T-helper 2 cell treated with Interferon-gamma antibody and Interleukin-4, amounts not matched to agents 5 μg/mL and 100 μg/mL, for 36 hours (primary cell): ENCODE measurements at places on chromosomes 4 and X.

DNA sequence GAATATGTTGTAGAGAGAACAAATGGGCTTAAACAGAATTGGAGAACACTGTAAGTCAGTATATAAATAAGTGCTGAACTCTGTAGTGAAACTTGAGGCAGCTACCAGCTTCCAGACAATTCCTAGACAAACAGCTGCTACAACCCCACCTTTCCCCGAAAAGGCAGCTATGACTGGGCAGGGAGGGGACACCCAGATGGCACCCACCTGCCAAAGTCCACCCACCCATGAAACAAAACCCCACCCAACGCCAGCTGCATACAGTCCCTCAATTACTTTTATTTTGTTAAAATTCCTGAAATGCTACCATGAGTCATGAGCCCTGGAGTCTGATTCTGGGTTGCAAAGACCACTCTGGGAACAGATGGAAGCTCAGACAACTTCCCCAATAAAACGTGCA lies 24.4 kb downstream of the RELL1 start:
- DNase-seq = no peak

- DNase-seq = no peak
These were observed 8.8 kb downstream of the CHST7 start for GRCh38 chrX:46582325-46582724.

DNA sequence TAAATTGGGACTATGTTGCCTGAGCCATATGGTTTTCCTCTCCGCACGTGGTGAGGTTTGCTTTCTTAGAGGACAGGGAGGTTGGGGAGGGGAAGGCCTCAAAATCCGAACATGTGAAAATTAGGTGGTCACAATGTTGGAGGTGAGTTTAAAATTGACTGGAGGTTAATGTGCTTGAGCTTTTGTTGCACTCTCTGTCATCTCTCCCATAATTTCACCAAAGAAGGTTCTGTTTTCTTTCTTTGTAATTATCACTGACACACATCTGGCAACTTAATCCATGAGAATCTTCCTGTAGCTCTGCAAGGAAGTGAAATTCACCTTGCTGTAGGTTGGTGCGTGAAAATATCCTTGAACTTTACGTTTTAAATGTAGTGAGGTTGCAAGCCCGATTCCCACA lies 225.5 kb downstream of the PDGFC start:
- no peak for DNase-seq

DNA sequence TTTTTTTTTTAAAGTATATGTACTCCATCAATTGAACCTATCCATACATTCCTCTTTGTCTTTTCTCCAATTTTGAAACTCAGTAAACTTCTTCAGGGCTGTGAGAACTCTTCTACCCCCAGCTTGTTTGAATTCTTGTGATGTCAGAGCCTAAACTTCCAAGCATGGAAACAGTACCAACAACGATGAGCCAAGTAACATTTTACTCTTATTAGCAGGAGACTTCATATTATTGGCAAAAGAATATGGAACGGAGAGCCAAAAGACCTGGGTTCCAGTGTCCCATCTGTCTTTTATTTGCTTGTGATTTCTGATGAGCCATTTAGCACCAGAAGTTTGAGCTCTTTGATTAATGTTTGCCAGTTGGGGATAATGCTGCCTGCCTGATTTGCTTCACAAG lies 5.3 kb downstream of the DIAPH2 start:
- DNase-seq = no peak

DNA sequence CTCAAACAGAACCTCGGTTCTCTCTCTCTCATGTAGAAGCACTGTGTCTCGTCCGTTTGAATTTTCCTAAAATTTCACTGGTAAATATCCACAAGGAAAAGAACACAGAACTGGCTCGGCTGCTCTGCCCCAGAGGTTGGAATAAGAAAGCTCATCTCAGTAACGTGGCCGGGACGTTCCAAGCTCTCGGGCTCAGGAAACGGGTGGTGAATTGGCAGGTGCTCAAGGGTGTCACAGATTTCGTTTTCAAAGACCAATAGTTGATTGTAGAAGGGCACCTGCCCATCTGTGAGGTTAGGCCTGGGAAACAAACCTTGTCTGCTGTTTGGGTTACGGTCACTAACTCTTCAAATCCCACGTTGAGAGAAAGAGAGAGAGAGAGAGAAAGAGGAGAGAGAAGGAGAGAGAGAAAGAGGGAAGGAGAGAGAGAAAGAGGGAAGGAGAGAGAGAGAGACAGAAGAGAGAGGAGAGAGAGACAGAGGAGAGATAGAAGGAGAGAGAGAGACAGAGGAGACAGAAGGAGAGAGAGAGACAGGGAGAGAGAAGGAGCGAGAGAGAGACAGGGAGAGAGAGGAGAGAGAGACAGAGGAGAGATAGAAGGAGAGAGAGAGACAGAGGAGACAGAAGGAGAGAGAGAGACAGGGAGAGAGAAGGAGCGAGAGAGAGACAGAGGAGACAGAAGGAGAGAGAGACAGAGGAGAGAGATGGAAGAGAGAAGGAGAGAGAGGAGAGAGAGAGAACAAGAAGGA lies 106.6 kb downstream of the CRLF2 start:
- no peak for DNase-seq

- no peak for DNase-seq
These were observed 172.2 kb upstream of the TLL1 start for GRCh38 chr4:165700855-165701254.

- DNase-seq = no peak
These were observed 23.4 kb downstream of the TMEM164 start for GRCh38 chrX:110026099-110026844.

GRCh38 chr4:14392378-14392777 lies 609.9 kb upstream of the CPEB2 start:
- DNase-seq = no peak

- no peak for DNase-seq
These were observed 121.1 kb upstream of the NDST4 start for GRCh38 chr4:115234405-115235093.

GRCh38 chrX:1659664-1660461 lies 45.0 kb downstream of the ASMT start:
- no peak for DNase-seq

GRCh38 chr4:7066493-7066892 lies 1.4 kb downstream of the GRPEL1 start:
- no peak for DNase-seq

DNA sequence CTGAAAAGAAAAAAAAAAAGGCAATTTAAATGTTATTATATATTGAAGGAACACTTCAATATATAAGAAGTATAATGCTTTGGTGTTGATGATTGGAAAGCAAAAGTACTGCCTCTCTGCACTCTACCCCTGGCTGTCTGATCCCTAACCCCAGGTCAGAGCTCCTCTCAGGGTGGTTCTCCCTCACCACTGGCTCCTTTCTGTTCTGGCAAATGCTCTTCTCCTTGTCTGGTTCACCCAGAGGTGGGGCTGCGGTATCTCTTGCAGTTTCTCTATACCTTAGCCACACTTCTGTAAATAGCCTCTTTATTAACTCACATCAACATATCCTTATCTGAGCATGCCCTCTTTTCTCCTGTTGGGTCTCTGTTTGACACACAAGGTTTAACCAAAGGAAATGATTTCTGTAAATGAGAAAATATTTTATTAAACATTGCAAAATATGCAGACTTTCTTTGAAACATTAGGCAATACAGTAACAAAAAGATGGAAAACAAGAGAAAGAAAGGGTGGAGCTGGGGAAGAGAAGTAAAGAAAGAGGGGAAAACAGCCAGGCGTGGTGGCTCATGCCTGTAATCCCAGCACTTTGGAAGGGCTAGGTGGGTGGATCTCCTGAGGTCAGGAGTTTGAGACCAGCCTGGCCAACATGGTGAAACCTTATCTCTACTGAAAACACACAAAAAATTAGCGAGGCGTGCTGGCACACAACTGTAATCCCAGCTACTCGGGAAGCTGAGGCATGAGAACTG lies 45.7 kb downstream of the ING2 start:
- DNase-seq = no peak

- no peak for DNase-seq
These were observed 101.9 kb downstream of the SORCS2 start for GRCh38 chr4:7294176-7294756.

DNA sequence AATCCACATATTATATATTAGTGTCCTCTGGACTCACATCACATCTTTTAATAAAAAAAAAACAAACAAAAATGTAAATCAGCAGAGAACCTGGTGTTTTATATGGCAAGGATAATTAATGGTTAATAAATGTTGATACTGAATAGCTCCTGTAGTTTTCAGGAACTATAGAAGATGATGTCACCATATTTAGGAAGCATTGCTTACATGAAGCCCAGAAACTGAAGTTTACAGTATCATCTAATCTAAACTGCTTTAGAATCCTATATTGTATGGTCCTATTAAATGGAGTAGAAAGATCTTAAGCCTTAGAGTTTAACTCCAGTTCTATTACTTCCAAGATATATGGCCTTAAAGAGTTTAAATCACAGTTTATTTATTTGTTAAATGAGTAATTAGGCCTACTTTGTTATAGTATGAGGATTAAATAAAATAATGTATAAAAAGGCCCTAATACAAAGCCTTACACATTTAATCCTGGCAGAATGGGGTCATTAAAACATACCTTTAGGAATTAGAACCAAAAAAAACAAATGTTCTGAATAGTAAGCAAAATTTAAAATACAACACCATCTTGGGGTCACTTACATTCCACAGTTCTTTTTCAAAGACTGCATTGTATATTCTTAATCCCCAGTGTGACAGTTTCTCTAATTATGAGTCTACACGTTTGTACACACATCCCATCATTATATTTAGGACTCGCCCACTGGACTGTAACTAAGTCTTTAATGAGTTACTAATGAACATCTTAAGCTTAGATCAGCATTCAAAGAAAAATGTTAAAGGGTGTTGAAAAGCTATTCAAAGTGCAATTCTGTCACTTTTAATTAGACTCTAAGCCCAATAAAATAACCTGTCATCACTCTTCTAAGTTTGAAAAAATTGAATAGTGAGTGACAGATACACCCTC lies 305.9 kb downstream of the ADGRL3 start:
- no peak for DNase-seq

- DNase-seq = peak; percentile 61
These were observed at the start of gene ZC4H2 for GRCh38 chrX:64975989-64976672. TSS of gene ZC4H2 (minus strand) at chrX:64976450. CDS start at chrX:64976377, 73 bp downstream.

GRCh38 chrX:102558607-102559006 lies 40.7 kb upstream of the ARMCX5 start:
- no peak for DNase-seq

DNA sequence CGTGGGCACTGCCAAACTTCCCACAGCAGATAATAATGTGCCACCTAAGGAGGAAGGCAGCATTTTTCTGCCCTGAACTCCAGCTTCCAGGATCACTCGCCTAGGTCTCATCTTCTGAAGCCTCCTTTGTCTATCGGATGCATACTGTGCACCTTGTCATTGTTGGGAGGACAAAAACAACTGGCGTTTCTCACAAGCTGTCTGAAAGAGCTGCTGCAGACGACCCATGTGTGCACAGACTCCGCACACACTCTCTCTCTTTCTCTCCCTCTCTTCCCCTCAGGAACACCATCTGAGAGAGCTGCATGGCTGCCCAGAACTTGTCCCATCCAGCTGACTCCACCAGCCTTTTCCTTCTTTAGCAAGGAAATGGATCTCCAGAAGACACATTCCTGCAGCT lies 83.0 kb downstream of the MAML3 start:
- no peak for DNase-seq

DNA sequence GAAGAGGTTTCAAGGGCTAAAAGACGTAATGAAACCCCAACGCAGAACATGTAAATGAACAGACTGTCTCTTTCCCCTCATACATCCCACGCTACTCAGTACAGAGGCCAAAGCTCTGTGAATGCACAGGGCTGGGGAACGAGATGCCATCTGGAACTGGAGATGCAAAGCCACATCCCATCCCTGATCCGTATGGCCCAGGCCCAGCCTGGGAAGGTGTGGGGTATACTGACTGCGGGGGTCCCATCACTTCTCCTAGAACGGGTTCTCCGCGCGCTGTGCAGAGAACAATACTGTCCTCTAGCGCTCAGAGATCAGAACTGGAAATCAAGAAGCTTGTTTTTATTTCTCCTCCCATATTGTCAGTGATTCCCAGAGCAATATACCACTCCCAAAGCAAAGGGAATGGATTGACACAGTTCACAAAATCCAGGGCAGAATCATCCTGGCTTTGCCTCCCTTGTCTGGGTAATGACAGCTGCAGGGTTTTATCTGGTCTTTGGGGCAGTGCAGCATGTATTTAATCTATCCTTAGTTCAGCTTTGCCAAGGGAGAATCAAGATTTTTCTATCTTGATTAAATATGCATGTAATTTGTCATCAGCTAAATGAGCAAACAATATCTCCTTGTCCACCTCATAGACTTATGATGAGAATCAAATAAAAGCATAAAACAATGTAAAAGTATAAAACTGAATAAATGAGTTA lies 47.3 kb upstream of the TLR3 start:
- no peak for DNase-seq

GRCh38 chrX:107672955-107673378 lies 44.7 kb downstream of the PRPS1 start:
- peak; percentile 68 for DNase-seq

DNA sequence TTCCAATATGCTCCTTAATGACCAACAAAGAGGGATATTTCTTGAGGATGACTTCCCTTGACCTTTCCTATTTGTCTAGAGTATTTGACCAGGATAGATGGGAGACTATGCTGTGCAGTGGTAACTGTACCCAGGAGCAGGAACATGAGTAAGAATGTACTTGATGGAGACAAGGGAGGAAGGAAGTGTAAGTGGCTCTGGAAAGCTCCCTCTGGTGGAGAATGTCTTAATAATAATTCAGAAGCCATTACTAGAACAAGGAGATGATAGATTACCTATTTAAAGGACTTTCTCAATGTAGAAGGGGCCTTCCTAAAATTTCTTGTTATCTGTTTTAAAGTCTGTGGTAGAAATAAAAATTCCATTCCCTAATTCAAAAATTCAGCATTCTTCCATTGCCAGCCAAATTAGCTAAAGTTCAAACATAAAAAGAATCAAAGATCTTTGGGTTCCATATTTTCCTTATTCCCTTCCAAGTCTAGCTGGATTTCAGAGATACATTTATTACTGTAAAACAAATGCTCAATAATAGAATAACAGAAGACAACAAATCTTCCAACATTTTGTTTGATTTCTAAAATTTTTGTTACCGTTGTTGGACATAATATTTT lies 83.8 kb downstream of the GRID2 start:
- no peak for DNase-seq

- no peak for DNase-seq
These were observed 19.8 kb downstream of the KLHL34 start for GRCh38 chrX:21638311-21638710.

GRCh38 chr4:4395849-4396627 lies 9.1 kb downstream of the NSG1 start:
- DNase-seq = no peak

GRCh38 chr4:180028682-180029081 lies 2214.5 kb upstream of the TENM3 start:
- no peak for DNase-seq

DNA sequence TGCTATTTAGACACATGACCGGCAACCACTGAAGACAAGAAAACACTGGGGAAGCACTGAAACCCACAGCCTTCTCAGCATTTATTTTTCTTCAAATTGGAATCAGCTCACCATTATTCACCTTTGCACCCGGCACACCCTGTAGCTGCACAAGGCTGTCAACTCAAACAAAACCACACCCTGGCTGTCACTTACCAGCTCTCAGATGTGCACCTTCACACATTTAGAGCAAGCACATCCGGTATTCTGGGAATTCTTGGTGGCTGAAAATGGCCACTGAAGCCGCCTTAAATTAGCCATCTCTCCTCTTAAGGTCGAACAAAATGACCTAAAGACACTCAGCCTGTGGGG lies 5.9 kb downstream of the ZFYVE28 start:
- peak; percentile 70 for DNase-seq
